ENCODE measurements at places on chromosomes 16 and 17.
A peak's percentile ranks its signal among the peaks of the same experiment; 100 is the strongest.

DNA sequence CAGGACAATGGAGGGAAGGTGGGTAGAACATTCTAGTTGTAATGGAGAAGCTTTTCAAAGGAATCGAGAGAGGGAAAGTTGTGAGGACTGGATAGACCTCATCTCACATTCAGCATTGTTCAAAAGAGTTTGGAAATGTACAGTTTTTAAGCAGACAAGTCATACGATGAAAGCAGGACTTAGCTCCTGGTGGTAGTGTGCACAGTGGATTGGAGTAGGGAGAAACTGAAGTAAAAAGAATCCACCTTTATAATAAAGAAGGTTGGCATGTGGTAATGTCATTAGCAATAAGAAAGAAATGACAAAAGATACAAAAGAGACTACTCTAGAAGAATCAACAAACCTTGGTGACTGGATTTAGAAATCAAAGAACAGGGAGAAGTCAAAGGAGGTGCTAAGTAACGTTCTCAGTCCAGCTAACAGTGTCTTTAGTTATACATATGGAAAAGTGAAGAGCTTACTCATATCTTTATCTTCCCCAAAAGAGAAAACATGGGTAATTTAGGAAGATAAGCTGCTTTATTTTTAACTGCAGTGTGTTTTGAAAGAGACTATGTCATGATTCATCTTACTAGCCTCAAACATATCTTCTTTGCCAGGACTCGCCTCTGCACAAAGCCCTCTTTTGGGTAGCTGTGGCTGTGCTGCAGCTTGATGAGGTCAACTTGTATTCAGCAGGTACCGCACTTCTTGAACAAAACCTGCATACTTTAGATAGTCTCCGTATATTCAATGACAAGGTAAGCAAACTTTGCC lies 18.7 kb upstream of the EVI2A start:
- no peak for DNase-seq

DNA sequence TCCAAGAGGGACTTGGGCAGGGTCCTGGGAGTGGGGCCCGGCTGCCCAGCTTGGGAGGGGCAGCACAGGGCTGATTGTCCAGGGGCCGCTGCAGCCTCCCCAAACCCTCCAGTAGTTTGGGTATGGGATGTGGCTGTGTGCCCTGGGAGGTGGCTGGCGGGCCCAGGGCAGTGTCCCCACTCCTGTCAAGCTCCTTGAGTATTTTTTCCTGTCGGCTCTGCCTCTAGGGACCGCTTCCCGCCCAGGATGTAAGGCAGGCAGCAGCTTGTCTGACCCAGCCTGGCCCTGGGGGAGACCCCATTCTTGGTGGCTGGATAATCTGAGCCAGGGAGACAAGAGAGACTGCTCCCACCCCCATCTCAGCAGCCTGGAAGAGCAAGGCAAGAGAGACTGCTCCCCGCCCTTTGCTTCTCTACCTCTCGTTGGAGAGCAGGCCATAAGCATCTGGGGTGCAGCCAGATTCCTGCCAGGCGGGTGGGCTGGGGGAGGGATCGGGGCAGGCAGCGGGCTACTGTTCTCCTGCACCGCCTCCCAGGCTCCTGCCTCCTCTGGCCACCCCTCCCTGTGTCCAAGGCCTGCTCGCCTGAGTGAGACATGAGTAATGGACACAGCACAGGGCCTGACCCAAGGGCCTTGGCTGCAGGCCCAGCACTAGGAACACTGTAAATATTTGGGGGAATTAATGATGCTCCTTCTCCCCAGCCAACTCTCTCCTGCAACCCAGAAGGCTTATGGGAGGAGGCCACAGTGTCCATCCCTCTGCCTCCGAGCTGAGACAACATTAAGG lies 18.4 kb upstream of the ITGA3 start:
- DNase-seq = no peak

DNA sequence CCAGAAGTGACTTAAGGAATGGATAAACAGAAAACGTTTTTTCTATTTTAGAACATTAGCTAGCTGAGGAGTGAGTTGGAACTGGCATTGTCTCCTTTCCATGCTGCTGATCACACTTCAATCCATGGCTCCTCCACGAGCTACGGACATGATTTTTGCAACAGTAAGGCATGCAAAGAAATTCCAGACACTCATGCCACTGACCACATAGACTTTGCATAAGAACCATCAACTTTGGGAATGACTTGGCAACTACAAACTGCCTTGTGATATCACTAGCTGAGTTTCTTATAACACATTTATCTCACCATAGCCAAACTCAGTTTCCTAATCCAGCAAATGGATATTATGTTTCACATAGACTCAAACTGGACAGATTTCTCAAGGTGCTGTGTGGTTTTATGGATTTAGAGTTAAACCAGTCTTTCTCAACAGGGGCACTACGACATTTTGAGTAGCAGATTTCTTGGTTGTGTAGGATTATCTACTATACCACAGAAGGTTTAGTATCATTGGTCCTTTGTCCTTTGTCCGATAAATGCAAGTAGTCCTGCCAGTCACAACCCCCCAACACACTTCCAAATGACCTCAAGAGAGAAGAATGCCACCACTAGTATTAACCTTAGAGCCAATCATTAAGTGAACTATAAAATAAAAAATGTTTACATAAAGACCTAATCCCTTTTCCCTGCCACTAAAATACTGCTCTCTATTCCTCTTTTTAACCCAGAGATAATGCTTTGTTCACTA lies 48.3 kb upstream of the C17orf78 start:
- no peak for DNase-seq

GRCh38 chr16:50246299-50247122 lies 19.8 kb upstream of the ADCY7 start:
- no peak for DNase-seq

GRCh38 chr16:77896415-77897128 lies 108.2 kb downstream of the VAT1L start:
- no peak for DNase-seq

DNA sequence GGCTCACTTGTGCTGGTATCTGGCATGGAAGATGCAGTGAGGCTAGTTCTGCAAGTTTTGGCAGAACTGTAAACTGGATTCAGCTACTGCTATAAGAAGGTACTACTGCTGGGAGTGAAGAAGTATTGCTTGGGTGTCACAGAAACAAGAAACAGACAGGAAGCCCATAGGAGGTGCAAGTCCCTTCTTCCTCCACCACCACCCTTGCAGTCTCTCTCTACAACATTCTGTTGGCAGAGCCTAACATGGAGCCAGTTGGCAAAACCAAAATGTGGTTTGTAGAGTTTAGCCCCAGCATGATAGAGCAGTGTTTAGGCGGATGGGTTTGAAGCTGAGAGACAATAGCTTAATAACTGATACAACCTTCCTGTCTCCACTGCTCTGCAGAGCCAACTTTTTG lies 72.6 kb downstream of the NLK start:
- DNase-seq = no peak

DNA sequence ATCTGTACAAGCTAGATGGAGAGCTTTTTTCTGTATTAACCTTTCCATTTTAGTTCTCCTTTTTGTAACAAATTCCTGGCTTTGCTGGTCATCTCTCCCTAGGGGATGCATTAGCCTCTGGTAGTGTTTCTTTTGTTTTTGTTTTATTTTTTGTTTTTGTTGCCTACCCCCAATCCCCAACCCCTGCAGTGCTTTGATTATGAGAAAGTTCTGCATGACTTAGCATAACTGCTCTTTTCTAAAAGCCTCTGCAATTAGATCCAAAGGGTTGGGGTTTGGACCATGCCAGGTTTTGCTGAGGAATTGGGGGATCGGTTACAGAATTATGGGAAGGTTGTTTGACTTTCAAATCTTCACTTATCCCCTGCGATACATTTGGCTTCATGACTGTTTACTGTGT lies 98.2 kb downstream of the ADAMTS18 start:
- DNase-seq = no peak

DNA sequence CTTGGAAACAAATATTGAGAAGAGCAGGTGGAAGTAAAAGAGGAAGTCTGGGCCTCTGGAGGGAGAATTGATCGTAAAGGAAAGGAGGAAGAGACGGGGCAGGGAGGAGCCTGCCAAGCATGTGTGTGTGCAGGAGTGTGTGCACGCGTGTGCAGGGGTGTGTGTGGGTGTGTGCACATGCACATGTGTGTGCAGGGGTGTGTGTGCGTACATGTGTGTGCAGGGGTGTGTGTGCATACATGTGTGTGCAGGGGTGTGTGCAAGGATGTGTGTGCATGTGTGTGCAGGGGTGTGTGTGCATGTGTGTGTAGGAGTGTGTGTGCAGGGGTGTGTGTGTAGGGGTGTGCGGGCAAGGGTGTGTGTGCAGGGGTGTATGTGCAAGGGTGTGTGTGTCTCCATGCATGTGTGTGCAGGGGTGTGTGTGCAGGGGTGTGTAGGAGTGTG lies 10.0 kb downstream of the CEP295NL start:
- no peak for DNase-seq

GRCh38 chr16:85552980-85553435 lies 60.1 kb upstream of the GSE1 start:
- no peak for DNase-seq

DNA sequence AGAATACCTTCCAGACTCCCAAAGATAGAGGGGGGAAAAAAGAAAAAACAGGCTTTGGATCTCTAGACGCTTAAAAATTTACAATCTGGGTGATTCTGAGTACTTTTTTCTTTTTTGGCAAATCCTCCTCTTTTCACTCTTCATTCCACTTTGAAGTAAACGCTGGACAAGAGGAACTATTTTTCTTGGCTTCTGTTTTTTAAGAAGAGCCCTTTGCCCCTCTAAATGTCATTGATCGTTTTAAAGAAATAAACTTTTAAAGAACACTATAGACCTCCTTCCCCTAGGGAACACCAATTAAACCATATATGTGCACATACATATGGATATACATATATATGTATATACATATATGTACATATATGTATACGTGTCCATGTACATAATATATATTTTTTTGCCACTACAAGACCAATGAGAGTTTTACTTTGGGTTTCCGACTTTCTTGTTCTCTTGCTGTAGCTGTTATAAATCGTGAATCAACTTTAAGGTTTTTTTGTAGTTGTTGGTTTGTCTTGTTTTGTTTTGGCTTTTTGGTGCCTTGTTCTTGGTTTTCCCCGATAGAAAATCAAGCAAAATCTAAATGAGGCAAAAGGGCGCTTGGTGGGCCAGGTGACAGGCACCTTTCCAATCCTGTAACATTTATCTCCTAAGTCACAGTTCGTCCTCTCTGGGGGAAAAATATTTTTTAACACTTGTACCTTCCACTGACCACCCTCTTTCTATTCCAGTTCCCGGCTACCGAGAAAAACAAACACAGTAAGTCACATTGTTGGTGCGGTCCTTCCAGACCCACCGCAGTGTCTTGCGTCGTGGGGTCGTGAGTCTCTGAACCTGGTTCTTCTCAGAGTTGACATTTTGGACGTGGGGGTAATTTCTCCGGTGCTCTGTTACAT lies 4.4 kb downstream of the FOXF1 start:
- DNase-seq = no peak

- DNase-seq = no peak
These were observed 57.0 kb downstream of the SHISA9 start for GRCh38 chr16:12958366-12958765.

GRCh38 chr17:44880062-44880461 lies 19.2 kb downstream of the EFTUD2 start:
- DNase-seq = no peak

- DNase-seq = no peak
These were observed 20.3 kb downstream of the NF1 start for GRCh38 chr17:31114956-31115555.

GRCh38 chr17:9346296-9346926 lies 229.2 kb downstream of the STX8 start:
- DNase-seq = no peak

DNA sequence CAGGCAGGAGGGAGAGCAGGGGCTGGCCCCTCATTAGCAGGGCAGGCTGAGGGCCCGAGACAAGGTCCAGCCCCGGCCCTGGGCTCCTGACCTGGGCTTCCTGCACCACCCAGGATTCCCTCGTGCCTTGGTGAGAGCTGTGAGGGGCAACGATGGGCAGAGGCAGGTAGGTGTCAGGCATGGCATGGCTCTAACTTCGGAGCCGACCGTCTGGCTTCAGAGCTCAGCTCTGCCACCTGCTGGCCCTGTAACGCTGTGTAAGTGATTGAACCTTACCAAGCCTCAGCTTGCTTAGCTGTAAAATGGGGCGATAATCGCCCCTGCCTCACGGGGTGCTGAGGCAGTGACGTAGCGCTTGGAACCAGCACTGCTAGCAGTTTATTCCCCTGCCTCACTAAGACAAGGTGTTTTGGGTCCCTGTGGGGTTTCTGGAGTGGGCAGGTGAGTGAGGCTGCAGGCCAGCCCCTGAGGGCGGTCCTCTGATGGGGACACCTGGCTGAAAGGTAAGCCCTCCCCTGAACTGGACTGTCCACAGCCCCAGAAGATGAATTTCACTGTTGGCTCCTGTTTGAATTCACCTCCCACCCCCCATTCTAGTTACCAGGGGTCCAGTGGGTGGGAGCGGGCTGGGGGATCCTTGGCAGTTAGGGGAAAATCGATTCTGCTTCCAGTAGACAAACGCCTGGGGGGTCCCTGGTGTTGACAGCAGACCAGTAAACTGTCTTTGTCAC lies 184.8 kb upstream of the GSE1 start:
- peak; percentile 12 for DNase-seq

DNA sequence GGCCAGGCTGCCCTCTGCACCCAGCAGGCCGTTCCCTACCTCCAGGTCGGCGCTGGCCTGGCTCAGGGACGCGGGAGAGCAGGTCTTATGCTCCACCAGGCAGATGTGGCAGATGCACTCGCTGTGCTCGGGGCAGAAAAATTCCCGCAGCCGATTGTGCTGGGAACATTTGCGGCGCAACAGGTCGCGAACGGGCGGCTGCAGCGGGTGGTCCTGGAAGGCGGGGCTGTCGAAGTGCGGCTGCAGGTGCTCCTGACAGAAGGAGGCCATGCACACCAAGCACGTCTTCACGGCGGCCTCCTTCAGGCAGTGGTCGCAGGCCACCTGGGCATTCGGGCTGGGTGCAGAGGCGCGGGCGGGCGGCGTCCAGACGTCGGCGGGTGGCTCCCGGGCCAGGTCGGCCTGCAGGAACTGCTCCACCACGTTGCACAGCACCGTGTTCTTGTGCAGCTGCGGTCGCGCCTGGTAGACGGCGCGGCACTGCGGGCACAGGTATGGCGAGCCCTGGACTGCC lies 439 bp downstream of the TRIM25 start:
- DNase-seq = no peak

DNA sequence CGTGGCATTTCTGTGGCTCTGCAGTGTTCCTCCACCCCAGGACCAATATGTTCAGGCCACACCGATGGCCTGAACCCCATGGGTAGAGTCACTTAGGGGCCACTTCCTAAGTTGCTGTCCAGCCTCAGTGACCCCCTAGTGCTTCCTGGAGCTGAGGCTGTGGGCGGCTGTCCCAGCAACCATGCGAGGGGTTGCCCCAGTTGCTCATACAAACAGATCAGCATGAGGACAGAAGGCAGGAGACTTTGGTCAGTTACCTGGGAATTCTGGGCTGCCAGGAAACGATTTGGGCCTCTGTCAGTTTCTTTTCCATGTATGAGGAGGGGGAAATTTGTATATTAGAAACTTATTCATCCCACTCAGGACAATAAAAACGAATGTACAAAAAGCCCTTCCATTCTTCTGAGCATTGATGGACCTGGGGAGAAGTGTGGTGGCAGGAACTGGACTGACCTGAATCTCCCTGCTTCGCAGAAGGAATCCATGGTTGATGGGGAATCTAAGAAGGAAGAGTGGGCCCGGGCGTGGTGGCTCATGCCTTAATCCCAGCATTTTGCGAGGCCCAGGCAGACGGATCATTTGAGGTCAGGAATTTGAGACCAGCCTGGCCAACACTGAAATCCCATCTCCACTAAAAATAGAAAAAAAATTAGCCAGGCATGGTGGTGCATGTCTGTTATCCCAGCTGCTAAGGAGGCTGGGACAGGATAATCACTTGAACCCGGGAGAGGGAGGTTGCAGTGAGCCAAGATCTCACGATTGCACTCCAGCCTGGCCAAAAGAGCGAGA lies 4.9 kb upstream of the IL32 start:
- DNase-seq = no peak

GRCh38 chr16:79077346-79077745 lies 523.2 kb downstream of the MAF start:
- no peak for DNase-seq

Measured in activated T-cell treated with anti-CD3 and anti-CD28 coated beads for 4 hours (primary cell).